ENCODE measurements at places on chromosomes 3 and 15.

GRCh38 chr15:76916369-76916768 is 11.2 kb upstream of the SCAPER start:
- no peak for DNase-seq

DNA sequence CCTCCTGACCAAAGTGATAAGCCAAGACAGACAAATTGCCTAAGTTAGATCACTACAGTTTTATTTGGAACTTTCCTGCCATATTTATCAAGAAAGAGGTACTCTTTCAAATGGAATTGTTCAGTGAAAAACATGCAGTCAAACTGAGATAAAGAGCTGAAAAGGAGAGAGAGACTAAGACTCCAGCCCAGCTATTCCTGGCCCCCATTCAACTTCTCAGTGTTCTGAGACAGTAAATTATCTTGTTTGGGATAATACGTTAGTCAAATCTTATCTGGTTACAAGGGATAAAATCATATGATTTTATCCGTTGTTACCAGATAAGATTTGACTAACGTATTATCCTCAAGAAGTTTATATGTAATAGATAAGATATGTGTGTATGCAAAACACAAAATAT is 67.6 kb upstream of the CMC1 start:
- DNase-seq, result no peak

- no peak for DNase-seq
These were observed 2.0 kb upstream of the RASA2 start for GRCh38 chr3:141484701-141485287.

- DNase-seq, result no peak
These were observed 27.7 kb upstream of the MUC4 start for GRCh38 chr3:195839260-195840010.

GRCh38 chr3:125050488-125051090 is 5.2 kb downstream of the HEG1 start:
- DNase-seq, result no peak

- DNase-seq, result no peak
These were observed 35.2 kb downstream of the RNF13 start for GRCh38 chr3:149848238-149848637.

DNA sequence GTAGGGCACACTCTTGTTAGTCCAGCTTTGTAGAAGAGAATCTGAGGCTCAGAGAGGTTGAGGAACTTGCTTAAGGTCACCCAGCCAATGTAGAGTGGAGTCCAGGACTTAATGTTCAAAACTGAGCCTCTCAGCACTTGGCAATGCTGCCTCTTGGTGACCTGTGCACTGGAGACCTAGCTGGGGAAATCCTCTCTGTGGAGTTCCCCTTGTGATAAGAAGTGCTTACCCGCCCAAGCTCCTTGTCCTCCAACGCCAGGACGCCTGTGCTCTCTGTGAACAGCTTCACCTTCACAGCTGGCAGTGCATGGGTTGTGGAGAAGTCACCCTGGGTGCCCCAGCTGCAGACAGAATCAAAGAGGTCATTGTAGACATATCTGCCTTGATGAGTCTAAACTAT is 219.1 kb upstream of the FEZF2 start:
- DNase-seq, result no peak

- no peak for DNase-seq
These were observed 68.9 kb downstream of the SMAD3 start for GRCh38 chr15:67134067-67134838.

DNA sequence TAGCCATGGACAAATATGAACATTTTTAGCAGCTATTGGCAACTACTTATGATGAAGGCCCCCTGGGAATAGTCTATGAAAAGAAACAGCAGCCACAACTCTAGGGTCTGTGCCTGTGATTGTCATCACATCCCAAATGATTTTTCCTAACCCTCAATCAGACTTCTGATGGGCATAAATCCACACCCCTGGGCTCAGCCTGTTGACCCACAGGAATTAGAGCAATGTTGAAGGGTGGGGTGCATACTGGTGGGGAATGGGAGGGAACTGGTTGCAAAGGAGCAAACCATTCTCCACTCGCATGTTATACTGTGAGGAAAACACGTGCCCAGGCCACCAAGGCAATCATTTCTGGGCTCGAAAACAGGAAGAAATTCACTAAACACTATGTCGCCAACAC is 106.5 kb upstream of the CTNNB1 start:
- DNase-seq, result no peak

DNA sequence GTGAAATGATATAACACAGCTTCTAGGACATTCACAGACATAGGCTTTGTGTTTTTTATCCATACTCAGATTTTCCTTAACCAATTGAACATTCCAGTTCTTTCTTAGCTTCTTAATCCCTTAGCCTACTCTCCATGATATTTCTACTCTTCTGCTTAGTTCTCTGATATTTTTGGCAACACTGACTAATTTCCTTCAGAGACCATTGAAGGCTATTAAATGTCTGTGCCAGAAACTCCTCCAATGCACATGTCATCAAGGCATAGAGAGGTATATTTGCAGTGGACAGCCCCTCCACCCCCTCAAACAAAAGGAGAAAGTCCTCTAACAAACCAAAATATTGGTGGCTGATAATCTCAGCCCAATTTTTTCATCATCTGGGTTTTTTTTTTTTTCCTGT is 105.9 kb upstream of the TSC22D2 start:
- DNase-seq, result no peak

DNA sequence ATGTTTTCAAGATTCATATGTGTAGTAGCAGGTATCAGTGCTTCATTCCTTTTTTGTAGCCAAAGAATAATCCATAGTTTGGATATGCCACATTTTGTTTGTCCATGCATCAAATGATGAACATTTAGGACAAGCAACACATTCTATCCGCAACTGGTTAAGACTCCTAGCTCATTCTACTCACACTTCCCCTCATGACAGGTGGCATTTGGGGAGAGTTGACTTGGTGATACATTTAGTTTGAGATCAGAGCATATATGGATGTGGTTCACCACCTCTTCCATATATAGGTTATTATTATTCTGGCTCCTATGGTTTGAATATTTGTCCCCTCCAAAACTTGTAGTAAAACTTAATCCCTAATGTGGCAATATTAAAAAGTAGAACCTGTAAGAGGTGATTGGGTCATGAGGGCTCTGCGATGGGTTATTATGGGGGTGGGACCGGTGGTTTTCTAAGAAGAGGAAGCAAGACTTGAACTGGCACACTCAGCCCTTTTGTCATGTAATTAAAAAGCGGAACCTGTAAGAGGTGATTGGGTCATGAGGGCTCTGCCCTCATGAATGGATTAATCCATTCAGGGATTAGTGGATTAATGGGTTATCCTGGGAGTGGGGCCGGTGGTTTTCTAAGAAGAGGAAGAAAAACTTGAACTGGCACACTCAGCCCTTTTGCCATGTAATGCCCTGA is 75.3 kb upstream of the HRH1 start:
- no peak for DNase-seq

DNA sequence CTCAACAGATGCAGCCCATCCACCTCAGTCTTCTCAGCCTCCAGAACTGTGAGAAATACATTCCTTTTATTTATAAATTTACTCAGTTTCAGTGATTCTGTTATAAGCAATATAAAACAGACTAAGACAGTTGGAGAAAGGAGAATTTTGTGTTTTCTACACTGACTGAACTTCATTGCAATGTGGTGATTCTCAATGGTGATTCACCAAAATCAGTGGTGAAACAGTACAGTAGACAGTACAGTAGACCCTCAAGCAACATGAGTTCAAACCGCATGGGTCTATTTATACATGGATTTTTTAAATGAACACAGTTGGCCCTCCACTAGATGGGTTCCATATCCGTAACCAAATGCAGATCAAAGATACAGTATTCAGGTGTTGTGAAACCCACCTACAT is 403.1 kb upstream of the TGFBR2 start:
- DNase-seq, result no peak

- DNase-seq, result no peak
These were observed 8.4 kb downstream of the ACOX2 start for GRCh38 chr3:58528629-58529028.

- no peak for DNase-seq
These were observed 89.9 kb upstream of the P3H2 start for GRCh38 chr3:190210608-190211007.

GRCh38 chr3:18652781-18653180 is 227.6 kb upstream of the SATB1 start:
- no peak for DNase-seq

GRCh38 chr3:46811615-46812236 is 51.5 kb downstream of the MYL3 start:
- no peak for DNase-seq

- no peak for DNase-seq
These were observed 1.4 kb upstream of the GRM2 start for GRCh38 chr3:51705276-51706020.

DNA sequence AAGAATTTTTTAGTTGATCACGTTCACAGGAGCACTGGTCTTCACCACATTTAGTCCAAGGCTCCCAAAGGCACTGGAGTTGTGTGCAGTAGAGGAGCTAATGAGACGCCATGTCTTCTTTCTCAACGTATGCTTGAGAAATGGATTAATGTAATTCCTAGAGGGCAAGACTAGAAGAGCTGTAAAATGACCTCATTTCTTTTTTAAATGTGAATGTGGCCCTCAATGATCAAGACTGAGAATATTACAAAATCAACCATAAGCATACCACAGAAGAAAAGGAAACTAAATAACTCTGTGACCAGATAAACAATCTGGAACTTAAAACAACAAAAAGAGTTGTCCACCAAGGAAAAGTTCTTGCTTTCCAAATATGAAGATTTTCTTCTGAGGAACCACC is 112.1 kb upstream of the THBS1 start:
- DNase-seq, result no peak

- no peak for DNase-seq
These were observed 111.0 kb upstream of the CPNE4 start for GRCh38 chr3:132145833-132146232.

DNA sequence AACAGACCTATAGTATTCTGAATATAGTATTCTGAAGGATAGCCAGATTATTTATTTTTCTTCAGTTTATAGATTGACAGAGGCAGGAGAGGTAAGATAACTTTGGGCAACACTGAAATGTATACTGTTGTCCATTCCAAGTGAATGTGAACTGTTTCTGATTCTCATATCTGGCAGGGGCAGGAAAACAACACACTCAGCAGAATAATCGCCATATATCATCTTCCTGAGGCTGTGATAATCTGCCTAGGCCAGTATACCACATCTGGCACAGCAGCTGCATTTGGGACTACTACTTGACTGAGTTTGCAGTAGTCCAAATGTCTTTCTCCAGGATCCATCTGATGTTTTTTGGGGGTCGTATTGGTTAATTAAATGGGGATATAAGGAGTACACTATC is 22.4 kb upstream of the SETD2 start:
- no peak for DNase-seq

- peak; percentile 36 for DNase-seq
These were observed 9.5 kb downstream of the CA12 start for GRCh38 chr15:63372018-63372705.

DNA sequence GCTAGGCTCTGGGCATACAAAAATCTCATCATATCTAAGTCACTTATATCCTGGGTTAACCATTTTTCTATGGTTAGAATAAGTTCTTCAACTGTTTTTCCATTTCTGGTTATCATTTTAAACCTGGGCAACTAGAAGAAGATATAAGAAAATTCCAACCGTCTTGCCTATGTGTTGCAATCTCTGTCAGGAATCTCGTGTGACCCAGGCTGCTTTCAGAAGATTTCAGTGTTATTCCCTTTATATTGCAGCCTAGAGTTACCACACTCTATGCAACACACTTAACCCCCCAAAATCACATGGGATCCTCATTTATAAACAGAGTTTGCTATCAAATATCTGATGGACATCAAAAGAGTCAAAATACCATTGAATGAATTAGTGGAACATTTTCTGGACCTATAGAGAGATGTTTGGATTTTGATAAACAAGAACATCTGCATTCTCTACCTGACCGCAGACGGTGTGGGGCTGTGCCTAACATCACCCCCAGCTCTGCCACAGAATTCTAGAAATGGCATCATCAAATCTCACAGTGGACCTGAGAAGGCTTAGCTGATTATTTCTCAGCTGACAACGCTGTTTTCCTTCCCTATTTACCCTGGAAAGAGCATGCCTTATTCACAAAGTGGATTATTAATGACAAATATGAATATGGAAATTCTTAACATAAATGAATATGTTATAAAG is 515.7 kb downstream of the NTRK3 start:
- DNase-seq, result no peak

GRCh38 chr3:16300307-16300706 is 35.3 kb downstream of the OXNAD1 start:
- no peak for DNase-seq

DNA sequence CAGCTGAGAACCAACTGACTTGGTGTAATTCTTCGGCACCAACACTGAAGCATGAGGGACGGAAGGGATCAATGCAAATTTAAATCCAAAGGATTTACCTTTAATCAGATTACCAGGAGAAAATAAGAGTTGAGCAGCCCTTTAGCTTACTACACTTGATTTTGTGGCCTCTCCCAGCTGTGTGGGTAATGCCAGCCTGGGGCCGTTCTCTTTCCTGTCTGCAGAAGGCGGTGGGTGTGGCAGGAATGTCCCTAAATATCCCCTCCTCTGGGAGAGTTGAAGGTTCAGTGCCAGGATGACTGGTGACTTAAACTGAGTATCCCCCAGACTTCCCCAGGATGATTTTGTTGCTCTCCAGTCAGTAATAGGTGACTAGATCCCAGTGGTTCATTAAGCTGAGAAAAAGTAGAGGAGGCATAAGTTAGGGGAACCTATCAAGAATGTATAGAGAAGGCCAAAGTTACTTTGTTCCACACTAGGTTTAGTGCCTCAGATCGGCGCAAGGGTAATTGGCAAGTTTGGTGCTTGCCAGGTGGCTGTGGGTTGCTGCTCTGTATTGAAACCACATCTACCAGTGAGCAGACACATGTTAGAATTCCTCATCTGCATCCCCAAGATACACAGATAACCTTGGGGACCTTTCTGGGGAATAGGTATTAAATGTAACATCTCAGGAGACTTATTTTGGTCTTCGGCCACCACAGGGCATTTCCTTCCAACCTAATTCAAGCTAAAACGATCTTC is 23.1 kb downstream of the MAPKBP1 start:
- no peak for DNase-seq

- peak; percentile 75 for DNase-seq
These were observed at the start of gene CDCP1 for GRCh38 chr3:45145681-45146614. Gene CDCP1, minus strand, starts transcription at chr3:45146378. Its CDS starts 91 bp downstream, at chr3:45146287.

DNA sequence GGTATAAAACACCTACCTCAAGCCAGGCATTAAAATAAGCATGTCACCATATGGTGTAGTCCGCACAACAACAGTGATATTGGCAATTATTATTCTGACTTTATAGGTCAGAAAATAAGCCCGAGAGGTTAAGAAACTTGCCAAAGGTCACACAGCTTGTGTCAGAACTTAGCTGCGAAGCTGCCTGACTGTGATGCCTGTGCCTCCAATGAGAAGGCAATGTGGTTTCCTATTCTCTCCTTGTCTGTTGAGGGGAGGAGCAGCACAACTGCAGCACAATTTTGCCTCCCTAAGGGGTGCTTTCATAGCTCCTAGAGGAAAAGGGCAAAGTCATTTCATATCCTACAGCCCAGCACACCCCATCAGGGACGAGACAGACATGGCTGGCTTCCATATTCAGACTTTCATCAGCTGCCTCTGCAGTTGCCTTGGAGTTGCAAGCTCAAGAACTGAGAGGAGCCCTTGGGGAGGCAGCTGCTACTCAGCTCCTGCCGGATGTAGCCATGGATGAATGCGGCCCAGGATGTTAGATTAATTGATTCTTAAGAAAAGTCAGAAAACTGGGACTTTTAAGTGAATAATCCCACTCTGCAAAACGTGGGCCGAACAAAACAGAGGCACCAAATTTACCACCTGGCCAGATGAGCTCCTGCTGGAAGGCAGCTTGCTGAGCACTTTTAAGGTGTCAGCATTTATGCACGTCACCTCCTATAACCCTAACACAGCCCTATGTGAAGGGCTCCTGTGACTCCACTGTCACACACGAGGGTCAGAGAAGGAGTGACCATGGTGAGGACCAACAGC is 38.5 kb downstream of the MYO5C start:
- DNase-seq, result no peak

All from LoVo (cell line).